ENCODE measurements at places on chromosomes 7 and 10.

- DNase-seq = no peak
These were observed 41.9 kb downstream of the CAMK1D start for GRCh38 chr10:12391206-12391605.

- DNase-seq = no peak
These were observed 267.0 kb downstream of the TCERG1L start for GRCh38 chr10:131044379-131045111.

DNA sequence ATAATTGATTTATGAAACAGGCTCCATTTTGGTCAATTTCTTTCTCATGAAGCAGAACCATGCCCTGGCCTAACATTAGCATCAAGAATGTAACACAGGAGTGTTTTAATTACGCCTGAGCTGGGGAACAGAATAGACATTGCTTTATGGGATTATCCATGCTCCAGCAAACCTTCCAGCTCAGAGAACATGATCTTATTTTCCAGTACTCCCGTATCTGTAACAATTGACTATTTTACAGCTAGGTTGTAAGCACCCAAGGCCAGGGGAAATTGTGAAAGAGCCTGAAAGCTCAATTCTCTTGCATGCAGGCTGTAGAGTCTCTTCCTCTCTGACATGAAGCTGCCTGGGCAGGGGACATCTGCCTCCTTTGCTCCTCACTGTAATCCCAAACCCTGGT is 30.8 kb upstream of the CRYGN start:
- DNase-seq = no peak

GRCh38 chr10:111161109-111161874 is 84.5 kb downstream of the ADRA2A start:
- no peak for DNase-seq

DNA sequence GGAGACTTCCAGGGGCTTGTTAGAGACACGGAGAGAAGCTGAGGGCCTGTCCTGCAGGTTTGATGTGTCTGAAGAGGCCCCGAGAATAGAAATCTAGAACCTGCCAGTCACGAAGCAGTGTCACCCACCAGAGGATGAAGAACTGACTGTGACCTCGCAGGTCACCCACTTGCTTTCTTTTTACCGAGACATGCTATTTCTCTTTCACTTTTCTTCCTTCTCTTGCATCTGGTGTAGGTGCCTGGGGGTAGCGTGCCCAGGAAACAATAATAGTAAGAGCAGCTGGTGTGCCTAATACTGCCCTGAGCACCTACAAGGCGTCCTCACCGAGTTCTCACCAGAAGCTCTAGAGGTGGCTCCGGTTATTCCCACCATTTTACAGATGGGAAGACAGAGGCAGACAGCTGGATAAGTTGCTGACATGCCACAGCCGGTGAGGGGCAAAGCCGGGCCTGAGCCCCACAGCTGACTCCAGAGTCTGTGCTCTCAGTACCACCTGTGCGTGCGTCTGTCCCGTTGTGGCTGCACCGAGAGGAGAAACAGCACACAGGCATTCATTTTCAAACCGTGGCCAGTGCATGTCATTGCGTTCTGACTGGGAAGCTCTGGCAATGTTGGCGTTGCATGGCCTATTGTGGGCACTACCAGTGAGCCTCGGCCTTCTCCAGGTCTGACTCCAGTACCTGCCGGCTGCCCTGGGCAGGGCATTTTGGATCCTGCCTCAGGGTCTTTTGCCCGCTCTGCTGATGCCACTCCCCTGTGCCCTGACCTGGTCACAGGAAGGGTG is 7.8 kb downstream of the CHST3 start:
- no peak for DNase-seq

DNA sequence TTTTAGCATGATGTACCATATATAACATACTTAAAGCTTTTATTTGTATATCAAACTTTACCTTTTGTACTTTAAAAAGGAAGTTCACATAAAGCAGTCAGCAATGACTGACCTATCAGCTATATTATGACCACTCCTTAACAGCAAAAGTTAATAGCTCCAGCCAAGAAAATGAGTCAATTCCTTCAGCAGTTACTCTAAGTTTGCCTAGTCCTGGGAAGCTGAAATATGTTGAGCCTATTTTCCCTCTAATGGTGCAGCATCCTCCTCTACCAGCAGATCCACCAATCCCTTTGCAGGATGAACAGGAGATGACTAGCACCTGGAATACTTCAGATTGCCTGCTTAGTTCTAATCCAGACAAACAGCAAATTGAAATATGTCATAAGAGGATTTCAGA is 64.2 kb downstream of the CUL2 start:
- no peak for DNase-seq

DNA sequence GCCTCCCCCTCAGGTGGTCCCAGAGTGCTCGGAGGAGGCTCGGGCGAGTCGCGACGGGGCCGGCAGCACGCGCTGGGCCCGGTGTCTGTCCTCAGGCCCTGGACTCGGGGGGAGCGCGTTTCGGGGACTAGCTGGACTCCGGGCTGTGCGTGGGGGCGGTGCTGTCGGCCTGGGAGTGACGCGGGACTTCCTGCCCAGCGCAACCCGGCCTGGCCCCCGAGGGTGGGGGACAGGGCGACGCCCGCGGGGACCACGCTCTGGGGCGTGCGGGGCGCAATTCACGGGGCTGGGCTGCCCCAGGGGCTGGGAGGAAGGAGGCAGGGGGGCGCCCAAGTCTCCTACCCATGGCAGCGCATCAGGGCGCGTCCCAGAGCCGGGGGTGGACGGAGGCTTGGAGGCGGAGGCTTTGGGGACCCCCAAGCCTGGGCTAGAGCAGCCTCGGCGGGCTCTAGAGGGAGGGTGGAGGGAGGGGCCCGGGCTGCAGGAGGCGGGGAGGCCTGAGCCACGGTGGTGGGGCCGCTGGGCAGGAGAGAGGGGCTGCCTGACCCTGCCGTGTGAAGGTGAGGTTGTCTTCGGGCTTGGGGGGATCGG is 2.3 kb upstream of the VENTX start:
- no peak for DNase-seq

GRCh38 chr7:97014145-97014750 is 8.9 kb downstream of the DLX6 start:
- DNase-seq = no peak

GRCh38 chr7:69245646-69246045 is 352.6 kb upstream of the AUTS2 start:
- DNase-seq = no peak

GRCh38 chr7:158001621-158002320 is 585.9 kb downstream of the PTPRN2 start:
- DNase-seq = no peak

GRCh38 chr10:3668276-3668965 is 116.6 kb downstream of the KLF6 start:
- DNase-seq = peak; percentile 72

GRCh38 chr10:35637462-35637861 is 4.6 kb downstream of the FZD8 start:
- no peak for DNase-seq

DNA sequence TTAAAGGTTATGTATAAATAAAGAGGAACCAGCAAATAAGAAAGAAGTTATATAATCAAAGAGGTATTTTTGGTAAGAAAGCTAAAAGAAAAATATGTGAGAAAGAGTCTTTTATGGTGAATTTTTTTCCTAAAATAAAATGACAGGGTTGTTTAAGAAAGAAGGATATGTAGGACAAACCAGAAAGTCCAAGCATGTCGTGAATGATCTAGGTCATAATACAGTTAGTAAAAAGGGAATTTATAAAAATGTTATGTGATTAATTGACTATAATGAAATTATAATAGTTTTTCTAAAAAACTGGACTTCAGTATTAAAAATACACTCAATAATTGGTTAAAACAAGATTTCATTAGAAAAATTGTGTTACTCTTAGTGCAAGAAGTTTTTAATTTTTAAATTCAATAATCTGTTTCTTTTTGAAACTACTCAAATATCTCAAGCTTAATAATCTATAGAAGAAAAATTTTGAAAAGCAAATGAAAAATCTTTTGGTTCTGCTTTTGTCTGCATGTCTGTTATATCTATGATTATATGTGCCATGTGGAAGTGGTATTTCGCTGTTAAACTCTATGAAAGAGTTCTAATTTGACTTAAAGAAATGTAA is 23.3 kb downstream of the AVL9 start:
- no peak for DNase-seq

- no peak for DNase-seq
These were observed 8.8 kb upstream of the LIMK1 start for GRCh38 chr7:74074770-74075169.

DNA sequence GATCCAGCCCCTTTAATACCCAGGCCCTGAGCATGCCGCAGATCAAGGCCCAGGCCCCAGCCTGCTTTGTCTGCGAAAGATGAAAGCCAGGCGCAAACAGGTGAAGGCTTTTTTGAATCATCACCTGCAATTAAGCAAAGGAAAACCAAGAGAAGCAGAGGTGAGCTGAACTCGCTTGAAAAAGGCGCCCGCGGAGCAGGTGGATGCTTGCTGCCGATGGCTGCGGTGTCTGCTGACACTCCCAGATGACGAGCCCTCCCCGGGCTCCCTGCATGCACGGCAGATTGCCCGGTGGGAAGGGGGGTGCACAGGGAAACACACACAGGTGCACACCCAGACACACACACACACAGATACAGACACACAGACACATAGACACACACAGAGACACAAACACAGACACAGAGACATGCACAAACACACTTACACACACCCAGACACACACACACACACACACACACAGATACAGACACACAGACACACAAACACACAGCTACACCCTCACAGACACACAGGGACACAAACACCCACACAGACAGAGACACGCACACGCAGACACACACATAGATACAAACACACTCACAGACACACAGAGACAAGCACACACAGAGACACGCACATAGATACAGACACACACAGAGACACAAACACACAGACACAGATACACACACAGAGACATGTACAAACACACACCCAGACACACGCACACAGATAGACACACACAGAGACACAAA is 142.6 kb upstream of the RNF32 start:
- DNase-seq = no peak

DNA sequence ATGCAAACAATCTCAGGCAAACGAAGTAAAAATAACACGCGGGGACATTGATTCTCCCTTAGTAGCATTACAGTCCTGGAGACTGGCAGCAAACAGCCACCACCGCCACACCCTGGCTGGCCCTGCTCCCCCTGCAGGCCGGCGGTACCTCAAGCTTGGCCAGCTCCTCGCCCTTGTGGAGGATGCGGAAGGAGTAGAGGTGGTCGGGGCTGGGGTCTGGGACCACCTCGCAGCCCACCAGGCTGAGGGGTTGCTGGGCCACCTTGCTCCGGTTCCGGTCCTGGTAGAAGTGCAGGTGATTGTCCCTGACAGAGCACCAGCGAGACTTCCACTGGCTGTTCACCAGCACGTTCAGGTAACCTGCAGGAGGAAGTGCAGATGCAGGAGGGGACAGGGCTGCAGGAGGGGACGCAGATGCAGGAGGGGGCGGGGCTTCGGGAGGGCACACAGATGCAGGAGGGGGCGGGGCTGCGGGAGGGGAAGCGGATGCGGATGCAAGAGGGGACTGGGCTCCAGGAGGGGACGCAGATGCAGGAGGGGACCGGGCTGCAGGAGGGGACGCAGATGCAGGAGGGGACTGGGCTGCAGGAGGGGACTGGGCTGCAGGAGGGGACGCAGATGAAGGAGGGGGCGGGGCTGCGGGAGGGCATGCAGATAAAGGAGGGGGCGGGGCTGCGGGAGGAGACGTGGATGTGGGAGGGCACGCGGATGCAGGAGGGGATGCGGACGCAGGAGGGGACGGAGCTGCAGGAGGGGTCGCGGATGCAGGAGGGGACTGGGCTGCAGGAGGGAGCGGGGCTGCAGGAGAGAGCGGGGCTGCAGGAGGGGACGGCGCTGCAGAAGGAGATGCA is 65.7 kb downstream of the VWA2 start:
- DNase-seq = peak; percentile 71

- DNase-seq = no peak
These were observed 122.5 kb upstream of the PITRM1 start for GRCh38 chr10:3294919-3295581.

DNA sequence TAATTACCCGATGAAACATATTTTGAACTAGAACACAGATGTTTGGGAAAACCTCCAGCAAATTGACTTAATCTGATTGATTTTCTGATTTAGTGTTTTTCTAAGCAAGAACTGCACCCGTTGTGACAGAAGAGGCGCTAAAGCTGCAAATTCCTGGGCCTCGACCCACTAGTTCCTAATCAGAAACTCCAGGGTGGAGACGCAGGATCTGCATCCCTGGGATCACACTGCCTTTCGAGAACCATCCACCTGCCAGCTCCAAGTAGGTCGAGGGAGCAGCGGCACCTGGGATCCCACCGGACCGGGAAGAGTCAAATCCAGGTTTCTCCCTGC is 136.8 kb upstream of the CDCA7L start:
- DNase-seq = no peak

DNA sequence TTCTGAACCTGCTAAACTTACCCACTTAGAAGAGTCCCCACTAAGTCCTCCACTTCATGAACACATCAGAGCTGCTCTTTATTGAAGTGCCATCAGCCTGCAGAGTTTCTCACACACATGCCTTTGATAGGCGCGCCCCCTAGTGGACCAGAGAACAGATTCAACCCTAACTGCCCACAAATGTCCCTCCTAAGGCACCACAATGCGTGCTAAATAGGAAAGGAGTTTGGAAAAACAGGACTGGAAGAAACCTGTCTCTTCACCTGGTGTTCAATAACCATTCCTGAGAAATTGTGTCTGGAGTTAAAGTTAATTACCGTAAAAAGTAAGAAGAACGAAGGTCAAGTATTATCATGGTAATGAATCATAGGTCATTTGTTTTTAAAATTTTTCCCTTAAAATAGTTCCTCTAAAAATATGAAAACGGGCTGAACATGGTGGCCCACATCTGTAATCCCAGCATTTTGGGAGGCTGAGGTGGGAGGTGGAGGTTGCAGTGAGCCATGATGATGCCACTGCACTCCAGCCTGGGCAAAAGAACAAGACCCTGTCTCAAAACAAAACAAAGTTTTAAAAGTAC is 249.7 kb downstream of the ELMO1 start:
- peak; percentile 72 for DNase-seq

GRCh38 chr10:131907679-131908078 is 6.9 kb downstream of the PPP2R2D start:
- DNase-seq = no peak

GRCh38 chr7:151844825-151845200 is 32.1 kb downstream of the PRKAG2 start:
- no peak for DNase-seq

- no peak for DNase-seq
These were observed 1.8 kb downstream of the TLX1 start for GRCh38 chr10:101132636-101133473.

DNA sequence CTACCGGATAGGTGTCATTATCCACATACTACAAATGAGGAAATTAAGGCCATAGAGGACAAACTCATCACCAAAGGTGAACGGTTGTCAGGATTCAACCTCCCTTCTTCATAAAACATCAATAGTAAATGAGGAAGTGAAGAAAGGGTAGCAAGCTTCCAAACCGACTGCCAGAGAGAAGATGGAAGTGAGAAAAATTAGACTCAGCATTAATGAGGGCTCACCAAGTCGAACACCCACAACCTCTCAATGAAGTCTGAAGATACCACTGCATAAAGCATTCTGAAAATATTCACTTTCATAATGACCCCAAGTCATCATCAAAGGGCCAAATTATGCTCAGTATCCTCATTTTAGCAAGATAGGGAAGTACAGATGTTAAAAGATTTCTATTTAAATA is 29.6 kb downstream of the ABCB4 start:
- DNase-seq = no peak

GRCh38 chr7:41996381-41997035 is 240.5 kb downstream of the GLI3 start:
- DNase-seq = no peak

- DNase-seq = no peak
These were observed 19.3 kb downstream of the ZNF316 start for GRCh38 chr7:6656413-6656812.

GRCh38 chr10:113326160-113327111 is 226.4 kb upstream of the HABP2 start:
- DNase-seq = no peak

GRCh38 chr10:108095932-108096925 is 931.7 kb upstream of the SORCS1 start:
- DNase-seq = no peak

Measured in naive thymus-derived CD8-positive, alpha-beta T cell (primary cell).